ENCODE measurements at places on chromosomes 11 and 22.

DNA sequence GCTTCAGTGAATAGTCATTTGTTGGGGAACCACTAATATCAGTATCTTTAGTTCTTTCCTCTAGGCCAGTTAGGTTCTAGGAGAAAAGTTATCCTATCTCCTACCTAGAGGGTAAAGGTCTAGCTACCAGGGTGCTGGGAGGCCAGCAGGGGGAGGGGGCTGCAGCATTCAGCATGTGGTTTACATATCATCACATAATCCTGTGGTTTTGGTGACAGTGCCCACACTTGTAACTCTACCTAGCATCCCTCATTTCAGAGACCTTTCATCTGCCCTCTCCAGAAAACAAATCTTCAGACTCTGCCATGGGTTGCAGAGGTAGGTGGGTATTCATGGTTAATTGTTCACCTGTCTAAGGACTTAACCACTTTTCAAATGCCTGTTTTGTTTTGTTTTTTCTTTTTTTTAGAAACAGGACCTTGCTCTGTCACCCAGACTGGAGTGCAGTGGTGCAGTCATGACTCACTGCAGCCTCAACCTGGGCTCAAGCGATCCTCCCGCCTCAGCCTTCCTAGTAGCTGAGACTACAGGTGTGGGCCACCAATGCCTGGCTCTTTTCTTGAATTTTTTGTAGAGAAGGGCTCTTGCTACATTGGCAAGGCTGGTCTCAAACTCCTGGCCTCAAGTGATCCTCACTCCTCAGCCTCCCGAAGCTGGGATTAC, 146.8 kb downstream of the ENTHD1 start:
- no peak for DNase-seq

DNA sequence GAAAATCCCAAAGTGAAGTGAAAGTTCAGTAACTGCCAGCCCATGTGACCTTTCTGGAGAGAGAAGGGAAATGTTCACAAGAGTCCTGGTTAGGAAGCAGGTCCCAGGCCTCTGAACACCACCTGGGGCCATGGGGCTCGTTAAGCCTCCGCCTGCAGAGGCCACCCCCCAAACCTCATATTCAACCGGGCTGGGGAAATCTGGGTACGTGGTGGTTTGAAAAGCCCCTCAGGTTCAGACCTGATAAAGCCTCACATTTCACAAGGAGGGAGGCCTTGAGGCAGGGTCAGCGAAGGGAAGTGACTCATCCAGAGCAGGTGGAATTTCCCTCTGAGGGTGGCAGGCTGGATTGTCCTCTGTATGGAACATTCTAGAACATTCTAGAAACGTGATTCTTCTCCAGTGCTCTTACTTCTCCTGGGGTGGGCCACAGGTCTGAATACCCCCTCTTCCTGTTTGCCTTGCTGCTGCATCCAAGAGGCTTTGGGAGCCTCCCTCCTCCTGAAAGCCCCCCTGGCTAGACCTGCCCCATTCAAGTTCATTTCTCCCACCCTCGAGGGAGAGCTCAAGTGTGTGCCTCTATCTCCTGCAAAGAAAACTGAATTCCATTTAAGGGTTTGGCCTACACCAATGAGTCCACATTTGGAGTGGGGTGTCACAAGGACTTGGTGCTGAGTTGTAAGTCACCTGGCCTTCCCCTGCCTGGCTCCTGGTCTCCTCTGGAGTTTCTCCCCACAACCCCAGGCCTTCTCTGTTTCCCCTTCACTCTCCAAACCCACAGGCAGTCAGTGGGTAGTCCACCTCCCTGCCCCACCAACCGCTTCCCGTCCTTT, 6.3 kb downstream of the FXYD2 start:
- no peak for DNase-seq

DNA sequence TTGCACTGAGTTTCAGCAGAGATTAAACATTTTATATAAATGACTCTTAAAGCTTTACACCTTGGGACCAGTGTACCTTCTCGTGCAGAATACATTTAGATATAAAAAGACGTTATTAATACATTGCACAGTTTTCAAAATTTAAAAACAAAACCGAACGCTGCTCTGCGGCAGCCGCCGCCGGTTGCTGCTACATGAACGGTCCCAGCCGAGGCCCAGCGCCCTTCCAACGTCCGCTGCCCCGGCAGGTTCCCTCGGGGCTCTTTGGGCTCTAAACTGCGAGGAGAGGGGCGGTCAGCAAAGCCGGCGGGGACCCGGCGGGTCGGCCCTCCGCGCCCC, 2.0 kb downstream of the CDKN1C start:
- no peak for DNase-seq

GRCh38 chr11:88508759-88509581, 171.4 kb upstream of the CTSC start:
- DNase-seq: no peak

GRCh38 chr11:79173615-79174014, 267.2 kb downstream of the TENM4 start:
- no peak for DNase-seq

Measured in stimulated activated CD8-positive, alpha-beta memory T cell treated with anti-CD3 and anti-CD28 coated beads, Interleukin-7, amount 100 ng/mL, for 24 hours (primary cell).